ENCODE measurements at places on chromosomes 16 and 17.

- no peak for DNase-seq
These were observed 4.7 kb upstream of the RAB40B start for GRCh38 chr17:82703036-82703745.

DNA sequence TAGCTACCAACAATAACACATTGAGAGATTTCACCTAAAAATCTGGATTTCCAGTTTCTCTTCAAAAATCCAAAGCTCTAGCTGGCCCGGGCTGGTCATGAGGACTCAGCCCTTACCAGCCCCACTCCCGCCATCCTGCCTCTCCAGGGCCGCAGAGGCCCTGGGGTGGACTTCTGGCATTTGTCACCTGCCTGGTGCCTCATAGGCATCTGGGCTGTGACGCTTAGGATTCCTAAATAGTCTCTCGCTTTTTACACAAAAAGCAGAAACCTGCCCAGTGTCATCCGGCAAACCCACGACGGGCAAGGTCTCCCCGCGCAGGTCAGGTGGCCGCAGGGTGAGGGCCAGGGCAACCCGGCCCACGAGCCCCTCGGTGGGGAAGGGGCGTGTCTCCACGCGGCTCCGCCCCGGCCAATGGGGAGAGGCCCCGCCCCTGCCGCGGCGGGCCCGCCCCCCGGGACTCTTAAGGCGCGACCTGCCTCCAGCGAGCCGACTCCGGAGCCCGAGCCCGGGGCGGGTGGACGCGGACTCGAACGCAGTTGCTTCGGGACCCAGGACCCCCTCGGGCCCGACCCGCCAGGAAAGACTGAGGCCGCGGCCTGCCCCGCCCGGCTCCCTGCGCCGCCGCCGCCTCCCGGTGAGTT, at the start of gene VASN:
Gene VASN, plus strand, starts transcription at position 492 of the 644 bp plus-strand sequence. CDS start 9,030 bp downstream, outside the sequence.
- DNase-seq = no peak

DNA sequence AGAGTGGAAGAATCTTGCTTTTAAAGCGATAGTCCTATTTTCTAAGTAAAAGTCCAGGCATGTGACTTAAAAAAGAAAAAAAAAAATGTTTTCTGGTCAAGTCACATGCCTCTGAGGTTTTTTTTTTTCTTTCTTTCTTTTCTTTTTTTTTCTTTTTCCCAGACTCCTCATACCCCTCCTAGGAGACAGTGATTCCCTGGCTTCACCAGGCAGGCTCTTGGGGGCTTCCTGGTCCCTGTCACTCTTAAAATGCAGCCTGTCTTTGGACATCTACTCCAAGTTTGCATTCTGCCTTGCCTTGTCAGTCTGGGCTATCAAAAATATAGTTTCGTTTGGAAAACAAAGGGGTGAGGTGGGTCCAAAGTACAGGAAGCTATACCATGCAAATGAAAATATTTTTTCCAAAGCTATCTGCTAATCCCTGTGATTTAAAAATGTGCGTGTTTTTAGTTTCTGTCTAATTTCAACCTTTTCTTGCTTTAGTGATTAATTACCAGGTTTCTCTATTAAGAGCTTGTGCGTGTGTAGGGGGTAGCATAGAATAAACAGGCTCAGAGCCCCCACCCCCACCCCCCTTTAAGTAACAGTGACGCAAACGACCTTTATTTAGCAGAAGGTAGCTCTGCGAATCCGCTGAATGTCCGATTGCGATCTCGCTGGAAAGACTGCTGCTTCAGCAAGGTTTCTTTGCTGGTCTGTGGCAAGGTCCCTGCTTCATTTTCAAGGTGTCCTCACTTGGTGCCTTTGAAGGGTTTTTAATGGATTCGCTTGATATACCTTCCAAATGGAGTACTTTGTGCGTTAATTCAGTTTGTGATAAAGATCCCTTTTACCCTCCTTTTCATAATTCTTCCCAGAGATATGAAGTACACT, 510.2 kb downstream of the WWOX start:
- DNase-seq = no peak

DNA sequence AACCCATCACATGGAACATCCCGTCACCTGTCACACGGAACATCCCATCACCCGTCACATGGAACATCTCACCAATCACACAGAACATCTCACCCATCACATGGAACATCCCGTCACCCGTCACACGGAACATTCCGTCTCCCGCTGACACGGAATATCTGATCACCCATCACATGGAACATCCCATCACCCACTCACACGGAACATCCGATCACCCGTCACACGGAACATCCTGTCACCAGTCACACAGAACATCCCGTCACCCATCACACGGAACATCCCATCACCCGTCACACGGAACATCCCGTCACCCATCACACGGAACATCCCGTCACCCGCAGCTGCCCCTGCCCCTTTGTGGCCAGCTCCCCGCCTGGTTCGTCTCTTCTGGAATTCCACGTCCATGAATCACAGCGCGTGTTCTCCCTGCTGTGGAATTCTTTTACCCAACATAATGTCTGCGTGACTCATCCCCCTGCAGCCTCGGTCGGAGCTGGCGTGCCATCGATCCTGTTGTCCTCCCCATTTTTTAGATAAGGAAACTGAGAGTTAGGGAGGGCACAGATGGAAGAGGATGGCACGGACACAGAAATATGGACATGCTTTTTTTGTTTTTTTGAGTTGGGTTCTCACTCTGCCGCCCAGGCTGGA, 5.6 kb downstream of the CPNE7 start:
- DNase-seq = no peak

GRCh38 chr17:4199818-4200402, 56.9 kb downstream of the CYB5D2 start:
- peak; percentile 15 for DNase-seq

DNA sequence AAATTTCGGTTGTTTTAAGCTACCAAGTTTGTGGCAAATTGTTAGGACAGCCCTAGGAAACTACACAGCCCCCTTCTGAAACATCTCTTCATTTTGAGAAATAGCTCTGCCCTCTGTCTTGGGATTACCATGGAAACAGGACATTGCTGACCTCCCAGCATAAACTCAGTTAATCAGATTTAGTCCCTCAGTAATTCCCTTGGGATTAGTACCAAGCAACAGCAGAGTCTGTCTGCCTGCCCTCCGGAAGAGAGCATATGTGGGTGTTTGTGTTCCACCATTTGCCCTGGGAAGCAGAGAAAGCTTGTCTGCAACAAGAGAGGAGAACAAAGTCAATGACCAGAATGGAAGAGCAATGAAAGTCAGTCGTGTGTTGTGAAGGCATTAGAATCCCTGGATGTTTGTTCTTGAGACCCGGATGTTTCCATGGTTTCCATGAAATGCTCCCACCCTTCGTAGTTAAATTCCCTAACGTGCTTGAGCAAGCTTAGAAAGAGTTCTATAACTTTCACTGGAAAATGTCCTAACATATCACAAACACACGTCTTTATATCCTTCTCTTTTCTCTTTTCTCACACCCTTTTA, 26.2 kb downstream of the NUDT7 start:
- DNase-seq = no peak

DNA sequence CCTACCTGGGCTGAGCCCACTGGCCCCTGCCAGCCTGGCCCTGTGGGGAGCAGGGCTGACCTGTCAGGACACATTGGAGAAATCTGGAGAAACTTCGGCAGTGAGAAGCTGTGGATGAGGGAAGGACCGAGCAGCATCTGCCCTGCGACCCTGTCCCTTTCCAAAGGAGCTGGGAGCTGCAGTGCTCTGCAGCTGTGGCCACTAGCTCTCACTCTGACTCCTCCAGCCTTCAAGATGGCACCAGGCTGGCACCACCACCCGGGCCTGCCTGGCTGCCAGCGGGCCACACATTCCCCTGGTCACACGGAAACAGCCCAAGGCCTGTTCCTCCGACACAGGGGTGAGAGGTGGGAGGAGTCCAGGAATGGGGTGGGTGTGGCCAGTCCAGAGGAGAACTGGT, 30.1 kb downstream of the CD300LG start:
- no peak for DNase-seq

DNA sequence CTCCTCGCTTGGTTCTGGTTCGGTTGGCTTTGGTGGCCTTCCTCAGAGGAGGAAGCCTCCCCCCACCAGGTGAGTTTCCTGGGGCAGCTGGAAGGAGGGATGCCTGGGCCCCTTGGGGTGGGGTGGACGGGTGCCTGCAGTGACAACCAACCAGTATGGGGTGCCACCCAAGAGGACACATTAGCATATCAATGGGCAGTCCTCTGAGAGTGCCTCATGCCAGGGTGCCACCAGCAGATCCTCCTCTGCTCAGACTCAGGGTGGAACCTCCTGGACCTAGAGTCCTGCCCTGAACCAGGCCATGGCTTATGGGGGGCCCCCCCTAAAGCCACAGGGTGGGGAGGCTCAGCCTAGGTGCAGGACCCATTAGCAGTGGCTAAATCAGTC, 2.7 kb downstream of the PPP1R1B start:
- DNase-seq = no peak

DNA sequence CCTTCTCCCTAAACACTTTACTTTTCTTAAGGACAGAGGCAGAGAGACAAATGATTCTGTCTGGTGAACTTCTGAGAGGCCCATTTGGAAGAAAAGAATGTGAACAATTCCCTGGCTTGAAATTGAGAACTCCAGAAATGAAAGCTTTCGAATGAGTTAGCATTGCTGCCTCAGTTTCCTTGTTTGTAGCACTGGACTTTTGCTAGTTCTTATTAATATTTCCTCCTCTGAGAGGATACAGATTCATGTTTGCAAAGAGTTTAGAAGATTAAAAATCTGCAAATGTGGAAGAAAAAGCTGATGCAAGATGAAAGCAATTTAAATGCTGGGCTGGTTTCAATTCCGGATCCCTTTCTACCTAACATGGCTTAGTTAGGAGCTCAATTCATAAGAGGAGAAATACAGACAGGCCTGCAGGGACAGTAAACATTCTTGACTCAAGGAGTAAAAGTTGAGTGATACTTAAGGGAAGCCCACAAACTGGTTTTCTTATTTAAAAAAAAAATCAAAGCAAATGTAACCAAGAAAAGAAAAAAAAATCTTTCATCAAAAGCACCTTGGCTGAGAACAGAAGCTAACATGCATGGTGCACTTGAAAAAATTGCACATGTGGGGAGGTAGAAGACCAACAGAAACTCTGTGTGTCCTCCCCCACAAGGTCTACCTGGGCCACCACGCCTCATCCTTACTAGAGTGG, 27.1 kb downstream of the HNF1B start:
- DNase-seq = no peak

GRCh38 chr17:82686366-82687324, 11.9 kb downstream of the RAB40B start:
- DNase-seq = no peak

DNA sequence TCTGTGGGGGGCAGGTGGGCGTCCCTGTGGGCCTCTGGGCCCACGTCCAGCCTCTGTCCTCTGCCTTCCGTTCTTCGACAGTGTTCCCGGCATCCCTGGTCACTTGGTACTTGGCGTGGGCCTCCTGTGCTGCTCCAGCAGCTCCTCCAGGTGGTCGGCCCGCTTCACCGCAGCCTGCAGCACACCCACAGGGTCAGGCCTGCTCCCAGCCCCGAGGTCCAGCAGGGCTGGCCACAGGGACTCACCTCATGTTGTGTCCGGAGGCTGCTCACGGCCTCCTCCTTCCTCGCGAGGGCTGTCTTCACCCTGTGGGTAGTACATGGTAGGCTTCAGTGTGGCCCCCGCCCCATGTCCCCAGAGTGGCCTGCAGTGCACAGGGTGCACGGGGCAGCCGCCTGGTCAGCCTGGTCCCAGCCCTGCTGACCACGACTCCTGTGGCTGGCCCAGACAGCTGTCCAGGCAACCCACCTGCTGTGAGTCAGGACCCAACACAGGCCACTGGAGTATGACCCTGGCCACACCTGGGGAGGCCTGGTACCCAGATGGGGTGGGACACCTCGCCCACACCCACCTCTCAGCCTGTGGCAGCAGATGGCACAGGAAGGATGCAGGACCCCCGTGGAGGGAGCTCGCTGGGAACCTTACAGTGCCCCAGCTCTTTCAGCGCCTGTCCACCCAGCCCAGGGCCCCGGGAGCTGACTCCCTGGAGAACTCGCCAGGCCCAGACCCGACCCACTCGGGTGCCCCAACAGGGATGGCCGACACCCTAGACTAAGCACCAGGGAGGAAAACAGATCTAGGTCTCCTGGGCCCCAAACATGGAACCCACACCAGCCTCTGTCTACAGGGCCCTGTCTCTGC, 23.9 kb upstream of the AATK start:
- DNase-seq = no peak

DNA sequence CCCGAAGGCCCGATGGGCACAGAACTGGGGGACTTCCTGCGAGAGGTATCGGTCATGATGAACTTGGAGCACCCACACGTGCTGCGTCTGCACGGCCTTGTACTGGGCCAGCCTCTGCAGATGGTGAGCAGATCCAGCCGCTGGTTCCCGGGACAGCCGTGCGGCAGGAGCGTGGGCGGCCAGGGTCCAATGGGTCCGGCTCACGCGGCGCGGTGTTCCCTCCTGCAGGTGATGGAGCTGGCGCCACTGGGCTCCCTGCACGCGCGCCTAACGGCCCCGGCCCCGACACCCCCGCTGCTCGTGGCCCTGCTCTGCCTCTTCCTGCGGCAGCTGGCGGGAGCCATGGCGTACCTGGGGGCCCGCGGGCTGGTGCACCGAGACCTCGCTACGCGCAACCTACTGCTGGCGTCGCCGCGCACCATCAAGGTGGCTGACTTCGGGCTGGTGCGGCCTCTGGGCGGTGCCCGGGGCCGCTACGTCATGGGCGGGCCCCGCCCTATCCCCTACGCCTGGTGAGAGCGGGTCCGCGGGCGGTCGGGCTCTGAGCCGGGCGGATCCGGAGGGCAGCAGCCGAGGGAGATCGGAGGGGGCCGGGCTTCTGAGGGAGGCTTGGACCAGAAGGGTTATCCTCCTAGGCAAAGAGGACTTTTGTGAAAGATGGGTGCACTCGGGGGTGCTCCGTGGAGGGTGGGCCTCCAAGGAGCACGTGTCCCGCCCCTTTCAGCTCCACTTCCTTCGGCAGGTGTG, 3.0 kb downstream of the TNK1 start:
- DNase-seq = peak; percentile 69

- DNase-seq = no peak
These were observed 80.4 kb downstream of the MRM3 start for GRCh38 chr17:862582-862981.

GRCh38 chr17:8556074-8556473, 74.5 kb downstream of the MYH10 start:
- no peak for DNase-seq

- DNase-seq = no peak
These were observed 8.8 kb downstream of the TBX2 start for GRCh38 chr17:61408151-61409041.

- DNase-seq = no peak
These were observed 85.1 kb downstream of the PRKCB start for GRCh38 chr16:23920899-23921298.

DNA sequence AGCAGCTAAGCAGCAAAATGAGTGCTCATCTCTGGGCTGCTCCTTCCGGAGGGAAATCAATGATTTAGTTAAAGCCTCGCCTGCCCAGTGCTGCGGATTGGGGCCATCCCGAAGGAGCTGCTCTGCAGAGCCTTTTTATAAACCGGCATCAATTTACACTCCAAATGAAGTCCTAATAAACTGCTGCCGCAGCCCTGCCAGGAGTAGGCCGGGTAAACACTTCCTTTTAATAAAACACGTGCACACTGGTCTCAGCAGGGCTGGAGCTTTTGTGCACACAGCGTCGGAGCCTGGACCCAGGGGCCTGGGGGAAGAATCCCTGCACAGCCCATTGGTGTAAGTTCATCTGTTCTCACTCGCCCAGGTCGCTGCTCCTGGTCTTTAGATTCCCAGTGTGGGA, 79.6 kb upstream of the HS3ST2 start:
- peak; percentile 81 for DNase-seq

Data from NCI-H510A treated with DMSO at 0.1 percent for 48 hours (cell line).